ENCODE measurements at places on chromosomes 5 and 9.

DNA sequence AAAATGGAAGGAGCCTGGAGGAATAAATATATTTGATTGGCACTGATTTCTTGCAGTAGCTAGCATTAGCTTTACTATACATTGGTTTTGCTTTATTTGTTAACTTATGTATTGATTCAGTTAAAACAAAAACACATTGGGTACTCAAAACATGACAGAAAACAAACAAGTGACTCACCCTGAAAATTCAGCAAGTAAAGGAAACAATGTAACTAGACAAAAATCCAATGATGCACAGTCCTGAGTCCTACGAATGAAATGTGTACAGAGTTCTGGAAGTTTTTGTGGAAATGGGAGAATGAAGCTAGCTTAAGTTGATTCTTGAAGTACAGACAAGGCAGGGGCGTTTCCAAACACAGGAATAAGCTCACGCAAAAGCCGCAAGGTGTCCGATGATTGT, 175.0 kb downstream of the ELAVL2 start:
- DNase-seq, result peak; percentile 38

DNA sequence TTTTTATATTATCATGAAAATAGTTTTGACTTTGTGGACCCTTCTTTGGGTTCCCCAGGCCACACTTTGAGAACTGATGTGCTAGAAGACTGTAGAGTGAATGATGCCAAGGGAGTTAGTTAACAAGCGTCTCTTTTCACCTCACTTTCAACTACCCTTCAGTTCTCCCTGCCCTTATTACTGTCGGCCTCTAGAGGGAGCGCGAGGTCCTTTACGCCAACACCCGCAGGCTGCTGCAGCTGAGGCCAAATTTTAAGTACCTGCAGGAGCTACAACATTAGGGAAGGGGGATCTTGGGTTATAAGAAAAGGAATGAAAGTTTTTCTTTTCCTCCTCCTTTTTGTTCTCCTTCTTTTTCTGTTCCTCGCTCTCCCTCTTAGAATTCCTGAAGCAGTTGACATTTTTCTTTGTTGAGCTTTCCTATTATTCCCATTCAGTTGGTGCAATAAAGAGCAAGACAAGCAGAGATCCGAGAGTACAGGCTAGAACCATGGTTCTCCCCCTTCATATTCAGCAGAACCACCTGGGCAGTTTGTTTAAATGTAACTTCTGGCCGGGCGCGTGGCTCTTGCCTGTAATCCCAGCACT, 84.0 kb downstream of the ZFAND5 start:
- DNase-seq, result peak; percentile 64

DNA sequence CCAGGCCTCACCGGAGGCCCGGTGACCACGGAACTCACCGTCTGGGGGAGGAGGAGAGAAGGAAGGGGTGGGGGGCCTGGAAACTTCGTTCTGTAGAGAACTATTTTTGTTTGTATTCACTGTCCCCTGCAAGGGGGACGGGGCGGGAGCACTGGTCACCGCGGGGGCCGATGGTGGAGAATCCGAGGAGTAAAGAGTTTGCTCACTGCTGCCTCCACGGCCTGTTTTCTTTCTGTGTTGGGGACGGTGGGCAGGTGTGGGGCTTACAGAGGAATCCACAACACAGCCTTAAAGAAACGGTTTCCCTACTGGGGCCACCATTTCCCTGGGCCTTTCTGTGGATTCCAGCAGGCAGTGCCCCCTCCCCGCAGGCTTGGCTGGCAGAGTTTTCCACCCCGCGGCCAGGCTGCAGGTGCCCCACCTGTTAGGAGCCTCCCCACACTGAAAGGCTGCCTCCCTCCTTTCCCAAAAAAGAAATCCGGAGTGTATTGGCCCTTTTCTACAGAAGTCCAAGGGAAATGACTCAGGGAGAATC, 80.8 kb downstream of the NTNG2 start:
- no peak for DNase-seq

DNA sequence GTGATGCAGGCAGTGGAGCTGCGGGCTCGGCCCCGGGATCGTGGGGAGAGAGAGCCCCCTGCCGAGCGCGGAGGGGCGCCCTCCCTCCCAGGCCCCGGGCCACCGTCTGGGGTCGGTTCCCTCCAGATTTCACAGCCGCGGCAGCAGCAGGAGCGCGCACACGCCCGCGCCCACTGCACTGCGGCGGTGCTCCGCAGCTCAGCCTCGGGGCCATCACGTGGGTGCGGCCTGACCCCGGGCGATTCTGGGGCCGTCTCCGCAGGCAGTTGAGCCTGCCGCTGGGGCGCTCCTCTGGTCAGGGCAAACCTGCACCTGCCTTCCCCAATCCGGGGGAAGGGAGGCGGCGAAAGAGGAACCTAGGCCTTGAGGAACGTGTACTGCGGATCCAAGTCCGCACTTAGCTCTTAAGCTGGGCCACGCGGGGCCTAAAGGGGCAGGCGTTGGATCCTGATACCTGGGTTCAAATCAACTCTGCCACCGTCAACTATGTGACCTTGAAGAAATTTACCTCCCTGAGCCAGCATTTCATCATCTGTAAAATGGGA, 9.4 kb upstream of the DELE1 start:
- no peak for DNase-seq

DNA sequence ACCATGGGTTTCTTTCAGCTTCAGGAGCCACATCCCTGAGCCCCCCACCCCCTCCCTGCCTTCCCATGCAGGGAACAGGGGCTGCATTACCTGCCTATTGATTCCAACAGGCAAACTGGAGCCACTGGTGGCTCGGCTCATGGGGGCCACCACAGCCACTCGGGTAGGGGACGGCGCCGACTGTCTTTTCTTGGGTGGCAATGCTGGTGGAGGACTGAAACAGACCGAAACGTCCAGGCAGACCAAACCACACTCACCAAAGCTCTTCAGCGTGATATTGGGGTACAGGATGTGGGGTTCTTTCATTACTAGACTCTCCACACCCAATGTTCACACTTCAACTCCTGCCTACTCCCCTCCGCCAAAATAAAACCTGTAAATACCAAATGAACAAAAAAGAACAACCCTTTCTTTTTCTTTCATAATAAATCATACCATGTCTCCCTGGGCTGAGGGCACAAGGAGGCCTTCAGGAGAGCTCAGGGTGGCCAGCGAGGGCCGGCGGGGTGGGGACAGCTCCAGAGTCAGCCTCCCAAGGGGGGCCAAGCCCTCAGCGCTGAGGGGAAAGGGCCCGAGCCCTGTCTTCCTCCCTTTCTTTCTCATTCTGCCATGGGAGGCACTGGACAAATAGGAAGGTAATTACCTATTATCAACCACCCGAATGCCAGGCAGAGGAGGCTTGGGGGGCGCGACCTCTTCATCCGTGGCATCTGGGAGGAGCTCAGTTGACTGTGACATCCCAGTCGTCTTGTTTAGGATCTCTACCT, 83.3 kb downstream of the PRRT1B start:
- DNase-seq, result no peak

- peak; percentile 26 for DNase-seq
Observed at GRCh38 chr5:111223787-111224560, at the start of gene CAMK4. Gene CAMK4 (plus strand): TSS chr5:111224384. CDS start chr5:111224484, 100 bp downstream.

DNA sequence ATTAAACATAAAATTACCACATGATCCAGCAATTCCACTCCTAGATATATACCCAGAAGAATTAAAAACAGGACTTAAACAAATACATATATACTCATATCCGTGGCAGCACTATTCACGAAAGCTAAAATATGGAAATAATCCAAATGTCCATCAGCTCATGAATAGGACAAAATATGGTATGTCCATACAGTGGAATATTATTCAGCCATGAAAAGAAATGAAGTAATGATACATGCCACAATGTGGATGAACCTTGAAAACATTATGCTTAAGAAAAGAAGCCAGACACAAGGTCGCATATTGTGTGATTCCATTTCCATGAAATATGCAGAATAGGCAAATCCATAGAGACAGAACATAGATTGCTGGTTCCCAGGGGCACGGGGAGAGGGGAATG, 24.8 kb upstream of the AFAP1L1 start:
- DNase-seq, result no peak

GRCh38 chr5:59173578-59173977, 590.7 kb downstream of the RAB3C start:
- DNase-seq, result no peak

DNA sequence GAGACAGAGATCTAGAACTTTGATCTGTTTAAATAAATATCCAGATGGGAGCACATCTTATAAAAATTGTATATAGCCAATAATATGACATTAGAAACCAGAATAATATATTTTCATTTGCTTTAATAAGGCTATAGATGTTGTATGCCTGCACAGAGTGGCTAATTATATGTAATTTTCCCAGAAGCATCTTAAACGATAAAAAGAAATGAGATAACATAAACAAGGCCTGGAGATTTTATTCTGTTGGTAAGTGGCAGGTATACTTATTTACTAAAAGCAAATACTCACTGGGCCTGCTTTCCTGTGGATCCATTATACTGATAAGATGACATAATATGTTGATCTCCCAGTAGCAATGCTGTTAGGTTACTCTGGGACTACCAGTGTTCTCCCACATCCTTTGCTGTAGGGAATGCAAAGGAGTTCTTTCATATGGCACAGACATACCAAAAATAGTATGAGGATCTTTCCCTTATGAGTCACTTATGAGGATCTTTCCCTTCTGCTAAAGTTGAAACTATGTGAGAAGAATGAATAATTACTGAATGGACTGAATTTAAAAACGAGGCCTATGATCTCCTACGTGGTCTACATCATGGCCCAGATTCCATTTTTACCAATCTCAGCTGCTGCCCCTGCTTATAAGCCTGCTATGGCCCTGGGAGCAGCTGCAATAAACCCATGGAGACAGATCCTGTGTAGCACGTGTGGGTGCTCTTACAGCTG, 112.1 kb downstream of the NUDT12 start:
- peak; percentile 87 for DNase-seq

DNA sequence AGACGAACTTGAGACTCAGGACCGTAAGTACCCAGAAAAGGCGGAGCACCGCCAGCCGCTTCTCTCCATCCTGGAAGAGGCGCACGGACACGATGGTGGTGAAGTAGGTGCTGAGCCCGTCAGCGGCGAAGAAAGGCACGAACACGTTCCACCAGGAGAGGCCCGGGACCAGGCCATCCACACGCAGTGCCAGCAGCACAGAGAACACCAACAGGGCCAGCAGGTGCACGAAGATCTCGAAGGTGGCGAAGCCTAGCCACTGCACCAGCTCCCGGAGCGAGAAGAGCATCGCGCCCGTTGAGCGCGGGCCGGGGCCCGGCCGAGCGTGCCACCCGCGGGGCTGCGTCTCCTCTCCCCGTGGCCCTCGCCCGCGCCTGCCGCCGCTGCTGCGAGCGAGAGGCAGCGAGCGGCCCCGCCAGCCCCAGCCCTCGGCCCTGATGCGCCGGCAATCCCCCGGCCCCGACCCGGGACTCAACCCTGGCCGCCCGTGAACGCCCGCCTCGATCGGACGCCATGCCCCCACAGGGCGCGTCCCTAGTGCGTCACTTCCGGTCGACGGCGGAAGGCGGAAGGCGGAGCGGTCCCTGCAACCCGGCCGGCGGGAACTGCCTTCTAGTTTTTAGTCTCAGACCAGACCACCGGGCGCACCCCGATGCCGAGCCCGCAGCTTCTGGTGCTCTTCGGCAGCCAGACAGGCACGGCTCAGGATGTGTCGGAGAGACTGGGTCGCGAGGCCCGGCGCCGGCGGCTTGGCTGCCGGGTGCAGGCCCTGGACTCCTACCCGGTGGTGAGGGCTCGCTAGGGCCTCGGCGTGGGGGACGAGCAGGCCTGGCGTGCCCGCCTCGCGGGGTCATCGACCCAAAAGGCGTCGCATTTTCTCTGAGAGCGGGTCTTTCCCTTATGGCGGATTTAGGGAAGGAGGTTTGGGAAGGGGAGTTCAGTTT, at the start of the genes NDOR1 and TMEM203:
Gene NDOR1, plus strand, starts transcription at position 575 of the 944 bp plus-strand sequence. Its CDS starts 78 bp downstream, at position 653.
Gene TMEM203, minus strand, starts transcription at position 523 of the 944 bp plus-strand sequence. Its CDS starts 234 bp downstream, at position 289.
- peak; percentile 82 for DNase-seq

DNA sequence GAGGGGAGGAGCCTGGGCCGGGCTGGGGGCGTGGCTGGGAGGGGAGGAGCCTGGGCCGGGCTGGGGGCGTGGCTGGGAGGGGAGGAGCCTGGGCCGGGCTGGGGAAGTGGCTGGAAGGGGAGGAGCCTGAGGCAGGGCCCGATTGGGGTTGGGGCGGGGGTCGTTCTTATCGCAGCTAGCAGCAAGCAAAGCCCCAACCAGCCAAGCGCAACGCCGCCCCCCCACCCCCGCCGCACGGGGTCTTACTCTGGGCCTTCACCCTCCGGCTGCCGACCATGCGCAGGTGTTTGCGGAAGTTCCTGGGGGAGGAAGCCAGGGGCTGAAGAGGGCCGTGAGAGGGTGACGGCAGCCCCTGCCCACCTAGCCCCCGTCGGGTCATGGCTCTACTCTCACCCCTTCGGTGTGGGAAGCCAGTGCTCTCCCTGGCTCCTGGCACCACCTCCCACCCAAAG, 5.0 kb downstream of the NSMF start:
- no peak for DNase-seq

DNA sequence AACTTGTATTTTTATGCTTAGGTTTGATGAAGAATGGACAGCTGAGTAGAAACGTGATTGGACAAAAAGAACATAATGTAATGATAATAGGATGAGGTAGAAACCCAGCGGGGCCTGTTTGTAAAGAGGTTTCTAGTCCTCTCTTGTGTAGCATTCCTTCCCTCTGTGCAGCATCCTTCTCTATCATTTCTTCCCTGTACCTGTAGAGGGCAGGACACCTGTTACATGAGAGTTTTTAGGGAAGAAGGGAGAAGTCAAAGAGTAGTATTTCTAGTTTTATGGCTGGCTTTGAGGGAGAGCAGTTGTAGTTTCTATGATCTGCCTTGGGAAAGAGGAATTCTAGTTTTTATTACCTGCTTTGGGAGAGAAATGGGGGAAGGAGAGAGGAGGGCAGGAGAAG, 162.1 kb upstream of the FST start:
- peak; percentile 33 for DNase-seq

DNA sequence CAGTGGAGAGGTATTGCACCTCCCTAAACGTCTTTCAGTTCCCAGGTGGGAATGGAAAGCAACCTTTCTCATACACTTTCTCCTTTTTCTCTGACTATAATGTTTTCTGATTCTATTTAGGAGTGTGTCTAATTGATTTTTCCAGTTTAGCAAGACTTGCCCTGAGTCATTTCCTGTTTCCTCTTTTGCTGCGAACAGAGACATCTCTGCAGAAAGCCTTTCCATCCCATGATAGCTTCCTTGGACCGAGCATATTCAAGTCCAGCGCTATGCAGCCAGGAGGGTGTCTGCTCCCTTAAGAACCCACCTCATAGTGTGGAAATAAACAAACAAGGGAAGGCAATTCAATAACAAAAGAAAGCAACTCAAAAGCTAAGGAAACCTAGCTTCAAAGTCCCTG, 60.0 kb upstream of the CDH6 start:
- peak; percentile 57 for DNase-seq

DNA sequence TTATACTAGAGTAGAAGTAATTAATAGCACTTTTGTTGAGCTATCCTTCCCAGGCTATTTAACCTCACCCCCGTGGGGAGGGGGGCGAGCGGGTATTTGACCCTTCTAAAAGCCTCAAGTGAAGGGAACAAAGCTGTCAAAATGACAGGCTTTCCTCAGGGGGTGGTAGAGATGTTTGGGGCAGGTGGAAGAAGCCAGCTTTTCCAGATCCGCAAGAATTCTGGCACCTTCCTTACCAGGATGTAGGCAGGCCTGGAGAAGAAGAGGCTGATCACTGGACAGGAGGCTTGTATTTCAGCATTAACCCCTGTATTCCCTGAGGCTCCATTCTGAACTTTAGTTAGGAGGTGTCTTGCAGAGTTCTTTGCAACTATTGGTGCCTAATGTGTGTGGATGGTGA, 26.2 kb upstream of the MLANA start:
- no peak for DNase-seq
